ENCODE measurements at places on chromosomes 5 and 9.
A peak's percentile ranks its signal among the peaks of the same experiment; 100 is the strongest.

DNA sequence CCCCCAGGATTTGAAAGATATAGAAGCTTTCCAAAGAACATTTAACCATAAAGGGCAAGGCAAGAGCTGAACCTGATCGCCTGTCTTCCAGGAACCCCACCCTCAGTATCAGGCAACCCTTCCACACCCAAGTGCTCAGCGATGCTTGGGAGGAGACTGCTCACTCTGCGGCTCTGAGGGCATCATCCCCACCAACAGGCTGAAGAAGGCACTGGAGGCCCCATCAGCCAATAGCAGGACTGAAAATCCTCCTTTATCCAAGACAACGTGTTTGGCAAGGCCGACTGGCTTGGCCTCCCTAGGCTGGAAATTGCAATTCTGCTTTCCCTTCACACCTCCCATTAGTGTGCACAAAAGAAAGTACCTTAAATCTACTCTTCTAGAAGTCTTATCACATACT, 1.4 kb upstream of the PPP2CA start:
- peak; percentile 13 for DNase-seq

DNA sequence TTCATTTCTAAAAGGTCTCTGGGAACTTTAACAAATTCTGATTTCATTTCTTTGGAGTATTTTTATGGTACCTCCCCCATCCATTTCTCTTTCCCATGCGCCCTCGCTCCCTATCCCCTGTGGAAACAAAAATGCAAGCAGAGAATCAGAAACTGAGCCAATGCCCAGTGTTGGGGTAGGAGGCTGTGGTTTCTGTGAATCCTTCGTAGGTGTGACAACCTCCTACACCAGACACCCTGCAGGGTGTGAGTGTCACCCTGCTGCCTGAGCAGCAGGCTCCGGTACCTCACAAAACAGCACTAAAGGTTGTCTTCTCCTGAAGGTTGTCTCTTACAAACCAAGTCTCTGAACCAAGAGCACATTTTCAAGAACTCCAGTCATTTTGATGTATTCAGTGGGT, 103.8 kb upstream of the CTSL start:
- DNase-seq, result no peak

GRCh38 chr5:179261301-179262125, 83.7 kb downstream of the ADAMTS2 start:
- DNase-seq, result no peak

DNA sequence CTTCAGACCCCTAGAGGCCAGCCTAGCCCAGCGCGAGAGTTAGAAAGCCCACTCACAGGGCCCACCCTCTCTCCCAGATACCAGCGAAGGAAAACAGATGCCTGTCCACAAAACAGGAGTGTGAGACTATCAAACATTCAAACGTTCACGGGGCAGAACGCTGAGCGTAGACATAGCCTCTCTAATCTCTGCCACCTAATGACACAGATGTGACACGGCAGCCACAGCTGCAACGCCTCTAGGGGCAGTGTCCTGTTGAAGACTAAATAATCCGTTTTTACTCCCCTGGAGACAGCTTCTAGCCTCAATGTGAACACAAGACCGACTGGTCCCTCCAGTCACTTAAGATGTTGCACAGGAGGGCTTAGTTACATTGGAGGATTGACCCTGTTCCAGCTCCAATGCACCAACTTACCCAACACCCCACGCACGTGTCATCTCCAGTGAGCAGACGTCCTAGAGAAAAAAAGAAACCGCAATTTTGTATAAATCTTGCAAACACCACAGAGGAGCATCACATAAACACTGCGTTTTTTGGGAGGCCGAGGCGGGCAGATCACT, 14.3 kb downstream of the DIPK1B start:
- DNase-seq, result peak; percentile 66

DNA sequence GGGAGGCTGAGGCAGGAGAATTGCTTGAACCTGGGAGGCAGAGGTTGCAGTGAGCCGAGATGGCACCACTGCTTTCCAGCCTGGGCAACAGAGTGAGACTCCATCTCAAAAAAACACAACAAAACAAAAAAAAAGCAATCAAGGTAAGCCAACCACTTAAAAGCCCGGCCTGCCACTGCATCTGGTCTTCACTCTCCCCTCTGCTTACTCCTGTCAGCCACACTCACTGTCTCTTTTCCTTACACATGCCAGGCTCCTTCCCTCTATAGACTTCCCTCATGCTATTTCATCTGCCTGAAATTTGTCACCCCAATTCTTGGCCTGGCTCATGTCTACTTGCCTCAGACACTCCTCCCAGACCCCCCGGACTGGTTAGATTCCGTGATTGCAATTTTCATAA, 17.6 kb upstream of the LIFR start:
- DNase-seq, result no peak

All from activated CD4-positive, alpha-beta T cell treated with anti-CD3 and anti-CD28 coated beads for 48 hours (primary cell).